Fibroblast of the aortic adventitia (primary cell): ENCODE measurements at places on chromosomes 4 and X. TPM values are rescaled to one million over a fixed set of nuclear protein-coding genes. Genes with fewer than 3 reads are reported as not detected.

The PCDH19 gene
- 0.09 TPM in 1 of 2 replicates, not detected in the other for total RNA-seq

The RAI2 gene
- 0.33 and 4.0 TPM in 2 replicates for total RNA-seq

The CFAP99 gene
- not detected in 2 replicates for total RNA-seq

The AFP gene
- total RNA-seq = 0.90 TPM in 1 of 2 replicates, not detected in the other

The GSTCD gene
- total RNA-seq = 8.6 and 21.0 TPM in 2 replicates

The SPATA4 gene
- total RNA-seq = 0.36 TPM in 1 of 2 replicates, not detected in the other

The UTP14A gene
- 19.1 and 34.1 TPM in 2 replicates for total RNA-seq

The NWD2 gene
- total RNA-seq = not detected in 2 replicates

The TMSB15A gene
- 1.4 TPM in 1 of 2 replicates, not detected in the other for total RNA-seq

The ANKRD37 gene
- total RNA-seq = 3.9 and 5.0 TPM in 2 replicates

The PPP3CA gene
- total RNA-seq = 39.0 and 64.4 TPM in 2 replicates

The FRG2 gene
- not detected in 2 replicates for total RNA-seq

The HTN3 gene
- total RNA-seq = not detected in 2 replicates

The FAM156B gene
- 7.9 and 26.5 TPM in 2 replicates for total RNA-seq

The HHIP gene
- total RNA-seq = 3.8 and 16.0 TPM in 2 replicates

The TLL1 gene
- total RNA-seq = 0.09 and 1.5 TPM in 2 replicates

The TCP11X2 gene
- not detected in 2 replicates for total RNA-seq

The VBP1 gene
- 59.4 and 80.8 TPM in 2 replicates for total RNA-seq

The TMEM31 gene
- total RNA-seq = not detected in 2 replicates

The NAP1L2 gene
- total RNA-seq = 0.18 and 0.49 TPM in 2 replicates

The CXCR3 gene
- total RNA-seq = not detected in 2 replicates
